GM12892 (cell line): ENCODE measurements at places on chromosomes 7 and 10.

DNA sequence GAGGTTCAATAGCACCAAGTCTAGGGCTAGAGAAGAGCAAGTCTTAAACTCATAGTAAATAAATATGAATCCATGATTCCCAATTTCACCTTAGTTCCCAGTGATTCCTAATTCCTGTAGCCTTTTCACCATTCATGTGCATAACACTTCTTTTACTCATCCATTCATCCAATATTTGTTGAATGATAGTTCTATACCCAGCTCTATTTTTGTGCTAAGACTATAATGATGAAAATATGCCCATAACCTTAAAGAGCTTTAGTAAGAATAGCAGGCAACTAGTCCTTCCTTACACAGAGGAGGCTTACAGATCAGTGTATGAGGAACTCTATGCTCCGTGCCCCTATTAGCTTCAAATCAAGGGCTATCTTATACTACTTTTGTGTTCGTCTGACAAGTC, 280.2 kb upstream of the CHRM2 start:
- no peak for DNase-seq

DNA sequence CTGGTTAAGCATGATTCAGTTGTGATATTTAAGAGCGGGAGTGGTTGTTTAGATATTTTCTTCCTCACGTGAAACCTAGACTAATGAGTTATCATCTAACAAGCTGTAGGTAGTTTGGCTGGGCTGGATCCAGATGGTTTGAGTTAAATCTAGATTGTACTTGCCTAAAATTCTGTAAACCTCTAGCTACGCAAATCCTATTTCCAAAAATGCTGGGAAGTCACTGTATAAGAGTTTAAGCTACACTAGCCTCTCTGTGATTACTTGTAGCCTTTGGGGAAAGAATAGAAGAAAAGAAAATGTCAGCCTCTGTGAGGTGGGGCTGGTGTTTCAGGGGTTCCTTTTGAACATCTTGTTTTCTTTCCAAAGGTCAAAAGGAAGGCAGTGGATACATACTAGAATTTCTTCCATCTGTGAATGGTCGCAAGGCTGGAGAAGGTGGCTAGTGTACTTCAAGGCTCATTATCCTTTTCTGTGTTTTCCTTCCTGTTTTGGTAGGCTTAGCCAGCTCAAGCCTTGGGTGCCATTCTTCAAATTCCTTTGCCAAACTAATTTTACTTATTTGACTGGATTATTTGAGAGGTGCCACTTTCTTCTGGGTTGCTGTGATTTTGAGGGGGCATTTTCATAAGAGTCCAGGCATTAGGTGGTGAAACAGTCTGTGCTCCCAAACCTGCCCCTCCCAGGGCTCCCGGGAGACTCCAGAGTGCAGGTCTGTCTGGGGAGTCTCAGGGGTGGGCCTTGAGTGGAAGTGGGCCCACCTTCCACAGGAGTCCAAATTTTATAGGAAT, 5.2 kb upstream of the EN2 start:
- DNase-seq: no peak

GRCh38 chr7:66043681-66044497, 31.7 kb upstream of the ASL start:
- DNase-seq: peak; percentile 28

- no peak for DNase-seq
These were observed 65.1 kb downstream of the SFMBT2 start for GRCh38 chr10:7345717-7346116.

GRCh38 chr7:94350734-94351133, 44.0 kb upstream of the COL1A2 start:
- DNase-seq: no peak
